ENCODE measurements at places on chromosomes 1 and 21. TPM values are rescaled to one million over a fixed set of nuclear protein-coding genes. Genes with fewer than 3 reads are reported as not detected.

The RIPPLY3 gene
- total RNA-seq: not detected

The STIL gene
- total RNA-seq: 1.6 TPM

The EXTL1 gene
- total RNA-seq: 0.60 TPM

The TEX38 gene
- total RNA-seq: not detected

The SIM2 gene
- total RNA-seq: not detected

The FCGR3A gene
- total RNA-seq: not detected

The FGR gene
- total RNA-seq: not detected

The FOXD3 gene
- total RNA-seq: not detected

The SAMD13 gene
- total RNA-seq: 1.2 TPM

The ARTN gene
- not detected for total RNA-seq

The PGLYRP3 gene
- not detected for total RNA-seq

The CXADR gene
- 0.60 TPM for total RNA-seq

The CHI3L2 gene
- 8.5 TPM for total RNA-seq

The SRRM1 gene
- 24.2 TPM for total RNA-seq

The PLCH2 gene
- total RNA-seq: not detected

The SLAMF9 gene
- total RNA-seq: not detected

The S100A3 gene
- 2.5 TPM for total RNA-seq

The SDE2 gene
- total RNA-seq: 7.1 TPM

The CD5L gene
- total RNA-seq: not detected

The EGLN1 gene
- total RNA-seq: 31.6 TPM

The PDPN gene
- 32.9 TPM for total RNA-seq

The FLAD1 gene
- 18.5 TPM for total RNA-seq

The ERICH3 gene
- not detected for total RNA-seq

The STX12 gene
- 37.0 TPM for total RNA-seq

The TLR5 gene
- total RNA-seq: 0.17 TPM

The TTC34 gene
- total RNA-seq: 0.26 TPM

The CD1E gene
- total RNA-seq: not detected

The ABCA4 gene
- not detected for total RNA-seq

The SLC1A7 gene
- total RNA-seq: 0.82 TPM

The ANKRD34A gene
- 1.6 TPM for total RNA-seq

The CFAP45 gene
- 0.12 TPM for total RNA-seq

The FCAMR gene
- not detected for total RNA-seq

The LCE1A gene
- total RNA-seq: not detected

The LAMB3 gene
- 0.51 TPM for total RNA-seq

The CHD5 gene
- total RNA-seq: under 0.01 TPM

The OR14K1 gene
- not detected for total RNA-seq

The RGS8 gene
- total RNA-seq: not detected

The RUNX3 gene
- total RNA-seq: not detected

The NUDT4B gene
- total RNA-seq: 19.5 TPM

The CYB5RL gene
- 4.6 TPM for total RNA-seq

The ADCY10 gene
- total RNA-seq: not detected

The RPE65 gene
- total RNA-seq: not detected

The CYYR1 gene
- total RNA-seq: not detected

The FMO5 gene
- total RNA-seq: 0.58 TPM

The LAMC1 gene
- total RNA-seq: 1,142 TPM

The CFAP141 gene
- total RNA-seq: not detected

The CR2 gene
- total RNA-seq: not detected

The PRAMEF8 gene
- total RNA-seq: not detected

The PAFAH2 gene
- 3.2 TPM for total RNA-seq

The SH2D1B gene
- not detected for total RNA-seq

The IVL gene
- total RNA-seq: not detected

The OR10Z1 gene
- not detected for total RNA-seq

The PHLDA3 gene
- 34.0 TPM for total RNA-seq

The RBM11 gene
- 0.77 TPM for total RNA-seq

The THEM5 gene
- not detected for total RNA-seq

Measured in pericardium fibroblast (primary cell).